Fibroblast of skin of right biceps (primary cell): ENCODE measurements at places on chromosomes 5 and 9.
A peak's percentile ranks its signal among the peaks of the same experiment; 100 is the strongest.

DNA sequence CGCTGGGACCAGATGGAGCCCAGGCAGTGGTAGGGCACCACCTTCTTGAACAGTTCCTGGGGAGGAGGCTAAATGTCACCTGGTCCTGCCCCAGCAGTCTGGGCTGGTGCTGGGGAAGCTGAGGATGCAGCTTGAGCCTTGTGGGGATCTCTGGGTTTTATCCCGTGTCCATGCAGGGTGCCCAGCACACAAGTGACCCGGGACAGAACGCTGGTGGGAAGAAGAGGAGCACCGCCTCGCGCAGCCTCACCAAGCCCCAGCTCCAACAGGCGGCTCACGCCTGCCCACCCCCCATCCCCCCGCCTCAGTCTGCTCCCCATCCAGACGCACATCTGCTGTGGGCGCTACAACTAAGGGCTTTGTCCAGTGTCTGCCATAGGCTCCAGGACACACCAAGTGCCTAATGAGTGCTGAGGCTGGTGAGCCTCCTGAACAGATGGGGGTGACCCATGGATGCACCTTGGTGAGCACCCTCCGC lies 13.8 kb downstream of the RALGDS start:
- DNase-seq: no peak

DNA sequence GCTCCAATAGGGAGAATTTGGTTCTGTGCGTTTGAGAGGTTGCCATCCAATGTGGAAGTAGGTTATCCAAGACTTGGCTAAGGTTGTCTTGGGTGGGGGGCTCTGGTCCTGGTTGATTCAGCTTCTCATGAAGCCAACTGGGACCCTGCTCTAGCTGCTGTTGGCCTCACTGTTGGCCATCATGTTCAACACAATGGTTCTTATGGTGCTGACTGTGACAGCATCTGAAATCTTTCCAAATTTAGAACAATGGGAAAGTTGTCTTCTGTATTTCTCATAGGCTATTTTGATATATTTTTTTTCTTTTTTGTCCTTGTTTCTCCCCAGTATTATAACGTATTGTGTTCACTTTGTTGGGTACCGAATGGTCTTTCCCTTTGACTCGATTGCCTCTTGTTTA lies 71.9 kb downstream of the GDNF start:
- DNase-seq: no peak

- no peak for DNase-seq
Measured at GRCh38 chr9:34876096-34876495, 82.0 kb upstream of the PHF24 start.

- DNase-seq: no peak
Measured at GRCh38 chr9:18739641-18740318, 265.8 kb downstream of the ADAMTSL1 start.

- no peak for DNase-seq
Measured at GRCh38 chr9:72132052-72132451, 17.2 kb upstream of the GDA start.

- DNase-seq: no peak
Measured at GRCh38 chr9:109017493-109017892, 4.2 kb upstream of the CTNNAL1 start.

- no peak for DNase-seq
Measured at GRCh38 chr9:99006511-99006910, 62.8 kb downstream of the COL15A1 start.

DNA sequence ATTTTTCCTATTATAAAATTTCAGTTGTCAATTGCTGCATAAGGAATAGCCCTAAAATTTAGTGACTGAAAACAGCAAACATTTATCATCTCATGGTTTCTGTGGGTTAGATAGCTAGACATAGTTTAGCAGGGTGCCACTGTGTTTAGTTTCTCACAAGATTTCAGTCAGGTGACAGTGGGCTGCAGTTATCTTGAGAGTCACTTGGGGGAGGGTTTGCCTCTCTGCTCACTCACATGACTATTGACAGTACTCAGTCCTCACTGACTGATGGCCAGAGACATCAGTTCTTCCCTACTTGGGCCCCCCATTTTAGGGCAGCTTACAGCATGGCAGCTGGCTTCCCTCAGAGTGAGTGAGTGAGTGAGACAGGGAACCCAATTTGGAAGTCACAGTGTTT lies 42.0 kb downstream of the PBX3 start:
- no peak for DNase-seq

- DNase-seq: peak; percentile 37
Measured at GRCh38 chr5:15646371-15646770, 146.4 kb downstream of the FBXL7 start.

DNA sequence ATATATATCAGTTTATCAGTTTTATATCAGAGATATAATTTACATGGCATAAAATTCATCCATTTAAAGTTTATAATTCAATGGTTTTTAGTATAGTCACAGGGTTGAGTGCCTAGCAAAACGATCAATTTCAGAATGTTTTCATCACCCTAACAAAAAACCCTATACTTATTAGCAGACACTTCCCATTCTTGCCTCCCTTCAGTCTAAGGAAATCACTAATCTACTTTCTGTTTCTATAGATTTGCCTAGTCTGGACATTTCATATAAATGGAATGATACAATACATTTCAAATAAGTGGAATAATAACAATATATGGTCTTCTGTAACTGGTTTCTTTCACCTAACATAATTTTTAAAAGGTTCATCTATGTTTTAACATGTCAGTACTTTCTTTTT lies 9.6 kb upstream of the LNPEP start:
- DNase-seq: no peak

GRCh38 chr9:132923346-132923902 lies 21.0 kb downstream of the TSC1 start:
- no peak for DNase-seq

- DNase-seq: no peak
Measured at GRCh38 chr9:93698140-93698908, 121.9 kb downstream of the PHF2 start.

DNA sequence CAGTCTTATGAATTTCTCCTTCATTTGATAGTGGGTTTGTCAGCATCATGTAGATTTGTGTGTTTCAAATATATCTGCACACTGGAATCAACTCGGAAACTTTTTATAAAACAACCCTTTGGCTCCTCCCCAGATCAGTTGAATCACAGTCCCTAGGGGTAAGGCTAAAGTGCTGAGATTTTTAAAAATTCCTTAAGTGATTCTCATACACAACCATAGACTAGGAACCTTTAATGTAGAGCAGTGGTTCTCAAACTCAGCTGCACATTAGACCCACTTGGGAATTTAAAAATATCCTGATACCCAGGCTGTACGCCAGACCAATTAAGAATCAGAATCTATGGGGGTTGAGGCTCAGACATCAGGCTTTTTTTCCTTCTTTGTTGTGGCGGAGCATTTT lies 17.5 kb upstream of the JAK2 start:
- DNase-seq: peak; percentile 83
